ENCODE measurements at places on chromosomes 11 and 22.

DNA sequence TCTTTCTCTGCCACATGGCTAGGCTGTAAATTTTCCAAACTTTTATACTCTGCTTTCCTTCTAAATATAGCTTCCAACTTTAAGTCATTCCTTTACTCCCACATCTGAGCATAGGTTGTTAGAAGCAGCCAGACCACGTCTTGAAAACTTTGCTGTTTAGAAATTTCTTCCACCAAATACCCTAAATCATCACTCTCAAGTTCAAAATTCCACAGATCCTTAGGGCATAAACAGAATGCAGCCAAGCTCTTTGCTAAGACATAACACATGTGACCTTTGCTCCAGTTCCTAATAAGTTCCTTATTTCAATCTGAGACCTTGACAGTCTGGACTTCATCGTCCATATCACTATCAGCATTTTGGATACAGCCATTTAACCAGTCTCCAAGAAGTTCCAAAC is 749.9 kb downstream of the METTL15 start:
- no peak for DNase-seq

DNA sequence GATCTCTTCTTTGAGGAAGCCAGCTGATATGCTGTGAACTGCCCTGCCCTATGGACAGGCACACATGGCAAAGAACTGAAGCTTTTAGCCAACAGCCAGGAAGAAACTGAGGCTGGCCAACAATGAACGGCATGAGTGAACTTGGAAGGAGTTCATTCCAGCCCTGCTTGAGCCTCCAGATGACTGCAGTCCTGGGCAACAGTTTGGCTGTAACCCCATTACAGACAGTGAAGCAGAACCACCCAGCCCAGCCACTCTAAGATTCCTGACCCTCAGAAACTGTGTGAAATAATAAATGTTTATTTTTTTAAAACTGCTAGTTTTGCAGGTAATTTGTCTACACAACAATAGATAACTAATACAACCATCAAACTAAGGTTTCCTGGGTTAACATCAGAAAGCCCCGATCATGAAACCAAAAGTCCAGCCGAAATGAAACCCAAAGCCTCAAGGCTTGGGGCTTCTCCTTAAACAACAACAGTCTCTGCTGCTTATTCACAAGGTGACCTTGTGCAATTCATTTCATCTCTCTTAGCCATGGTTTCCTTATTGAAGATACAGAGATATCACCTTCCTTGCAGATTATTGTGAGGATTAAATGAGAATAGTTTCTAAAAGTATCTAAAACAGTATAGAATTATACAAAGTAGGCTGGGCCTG is 31.4 kb downstream of the PAK1 start:
- no peak for DNase-seq

DNA sequence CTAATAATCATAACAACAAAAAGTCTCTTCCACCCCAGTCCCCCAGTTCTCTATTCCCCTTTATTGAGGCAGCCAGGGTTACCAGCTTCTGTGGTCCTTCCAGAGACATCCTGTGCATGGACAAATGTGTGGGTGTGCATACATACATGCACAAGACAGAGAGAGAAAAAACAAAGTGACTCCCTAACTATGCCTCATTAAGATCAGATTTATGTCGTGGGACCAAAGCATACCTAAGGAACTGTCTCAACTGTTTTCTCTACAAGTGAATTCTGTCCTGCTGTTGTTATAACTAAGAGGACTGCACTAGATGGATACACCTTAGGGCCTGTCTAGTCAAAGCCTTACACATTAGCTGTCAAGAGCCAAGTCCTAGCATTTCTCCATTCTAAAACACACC is 106.7 kb downstream of the MRTFA start:
- DNase-seq: no peak

DNA sequence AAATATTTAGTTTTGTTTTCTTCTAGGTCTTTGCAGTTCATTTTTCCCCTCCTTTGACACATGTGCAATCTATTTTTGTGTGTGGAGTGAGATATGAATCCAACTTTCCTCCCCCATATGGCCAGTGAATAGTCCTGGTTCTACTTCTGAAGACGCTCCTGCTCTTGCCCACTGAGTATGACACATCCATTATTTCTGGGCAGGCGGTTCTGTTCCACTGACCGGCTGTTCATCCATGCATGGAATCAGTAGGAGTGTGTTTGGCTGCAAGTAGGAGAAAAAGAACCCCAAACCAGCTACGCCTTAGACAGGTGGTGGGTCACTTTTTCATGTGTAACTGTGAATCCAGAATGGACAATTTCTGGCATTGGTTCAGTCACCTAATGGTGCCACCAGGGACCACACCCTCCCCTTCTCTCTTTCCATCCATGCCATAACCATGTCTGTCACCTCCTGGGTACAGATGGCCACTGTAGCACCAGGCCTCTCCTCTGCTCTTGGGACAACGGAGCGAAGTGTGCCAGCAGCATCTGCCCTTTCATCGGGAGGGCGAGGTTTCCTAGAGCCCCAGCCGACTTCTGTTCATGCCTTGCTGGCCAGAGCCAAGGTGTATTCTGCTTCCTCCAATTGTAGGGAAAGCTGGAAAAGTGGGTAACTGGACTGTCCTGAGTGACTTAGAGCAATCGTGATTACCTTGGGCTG is 67.4 kb upstream of the SLC22A12 start:
- no peak for DNase-seq

GRCh38 chr11:111833524-111833923 is 37.9 kb downstream of the ALG9 start:
- DNase-seq: no peak

- DNase-seq: no peak
These were observed 37.4 kb downstream of the COMMD9 start for GRCh38 chr11:36251823-36252222.

- DNase-seq: no peak
These were observed 1473.3 kb downstream of the TBC1D22A start for GRCh38 chr22:48235744-48236143.

DNA sequence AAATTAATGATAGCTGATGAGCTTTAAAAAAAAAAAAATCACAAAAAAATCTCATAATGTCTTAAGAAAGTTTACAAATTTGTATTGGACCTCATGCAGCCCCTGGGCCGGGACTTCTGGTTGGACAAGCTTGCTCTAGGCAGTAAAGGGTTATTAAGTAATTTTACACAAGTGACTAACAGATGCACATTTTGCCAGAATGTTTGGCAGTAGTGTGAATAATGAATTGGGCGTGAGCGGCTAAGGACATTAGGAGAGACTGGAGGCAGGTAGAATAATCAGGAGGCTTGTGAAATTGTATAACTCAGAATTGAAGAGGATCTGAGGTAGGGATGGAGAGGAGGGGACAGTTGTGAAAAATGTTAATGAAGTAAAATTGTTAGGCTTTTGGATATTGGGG is 77.4 kb downstream of the HIPK3 start:
- DNase-seq: no peak

GRCh38 chr22:48836673-48837340 is 990.9 kb downstream of the BRD1 start:
- no peak for DNase-seq

GRCh38 chr11:100094121-100094865 is 592.8 kb upstream of the ARHGAP42 start:
- no peak for DNase-seq

DNA sequence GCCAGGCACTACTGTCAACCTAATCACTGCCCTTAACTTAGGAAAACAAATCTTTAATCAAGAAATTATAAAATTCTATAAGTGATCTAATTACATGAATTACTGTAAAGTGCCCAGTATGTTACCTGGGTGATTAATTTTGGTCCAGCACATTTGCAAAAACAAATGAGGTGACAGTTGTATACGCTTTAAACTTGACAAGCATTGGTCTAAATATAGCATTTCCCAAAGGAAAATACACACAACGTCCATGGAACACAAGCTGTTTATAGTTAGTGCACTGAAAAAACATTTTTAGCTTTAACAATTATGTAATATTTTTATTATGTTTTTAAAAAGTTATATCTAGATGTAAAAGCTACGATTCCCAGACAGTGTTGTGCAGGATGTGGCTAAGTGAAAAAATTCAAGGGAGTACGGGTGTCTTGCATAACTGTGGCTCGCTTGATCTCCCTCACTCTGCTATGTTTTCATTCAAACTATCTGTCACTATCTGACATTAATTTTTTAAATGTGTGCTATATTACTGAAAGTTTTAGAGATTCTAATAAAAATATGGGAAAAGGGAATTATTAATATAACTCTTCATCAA is 38.8 kb downstream of the PGR start:
- DNase-seq: no peak

GRCh38 chr11:57356268-57356667 is 18.1 kb downstream of the P2RX3 start:
- DNase-seq: no peak

- no peak for DNase-seq
These were observed 131.9 kb downstream of the WNT7B start for GRCh38 chr22:45845076-45845487.

DNA sequence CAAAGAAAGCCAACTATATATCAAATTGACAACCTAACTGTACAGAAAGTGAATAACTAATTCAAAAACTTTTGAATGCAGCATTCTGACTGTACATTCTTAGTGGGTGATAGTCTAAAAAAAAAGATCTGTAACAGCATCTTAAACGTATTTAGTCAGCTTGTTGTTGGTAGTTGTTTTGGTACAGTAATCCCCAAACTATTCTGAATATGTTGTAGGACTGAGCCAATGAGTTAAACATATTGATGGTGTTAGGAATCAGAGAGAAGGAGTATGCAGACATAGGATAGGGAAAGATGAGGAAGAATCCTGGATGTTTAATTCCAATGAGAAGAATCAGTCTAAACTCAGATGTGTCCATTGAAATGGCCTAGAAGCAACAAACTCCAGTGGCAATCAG is 41.9 kb upstream of the KIRREL3 start:
- no peak for DNase-seq

DNA sequence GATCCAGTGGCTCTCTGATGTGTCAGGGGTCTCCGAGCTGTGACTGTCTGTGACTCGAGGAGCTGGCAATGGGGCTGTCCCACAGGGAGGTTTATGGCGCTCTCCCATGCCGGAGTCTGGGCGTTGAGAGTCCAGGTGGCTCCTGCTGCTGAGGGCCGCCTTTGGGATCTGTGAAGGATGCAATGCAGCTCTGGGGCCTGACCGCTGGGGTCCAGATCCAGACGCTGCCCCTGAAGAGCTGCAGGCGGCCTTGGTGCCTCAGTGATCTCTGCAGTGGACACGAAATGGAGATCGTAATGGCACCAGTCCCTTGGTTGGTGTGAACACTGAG is 155.3 kb downstream of the TBC1D22A start:
- DNase-seq: no peak

GRCh38 chr11:118338637-118339061 is 3.9 kb downstream of the CD3D start:
- peak; percentile 54 for DNase-seq

- no peak for DNase-seq
These were observed 15.7 kb downstream of the MRGPRF start for GRCh38 chr11:68997124-68997994.

- no peak for DNase-seq
These were observed 25.2 kb downstream of the FLRT1 start for GRCh38 chr11:64060861-64061444.

- DNase-seq: no peak
These were observed 16.3 kb upstream of the C11orf87 start for GRCh38 chr11:109405671-109406070.

DNA sequence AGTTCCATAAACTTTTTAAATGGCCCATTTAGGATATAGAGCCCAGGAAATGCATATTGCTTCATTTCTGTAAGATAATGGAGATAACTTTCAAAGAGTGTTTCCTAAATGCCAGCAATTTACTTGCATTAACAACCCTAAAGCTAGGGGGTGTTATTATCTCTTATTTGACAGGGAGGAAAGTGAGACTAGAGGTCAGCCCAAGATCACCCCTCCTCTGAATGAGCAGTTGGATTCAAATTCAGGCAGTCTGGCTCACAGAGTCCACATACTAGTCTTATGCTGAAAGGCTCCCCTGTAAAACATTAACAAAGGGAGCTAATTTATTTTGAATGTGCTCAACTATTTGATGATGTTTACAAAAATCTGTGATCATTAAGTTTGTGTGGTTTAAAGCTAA is 49.9 kb upstream of the TRIM77 start:
- no peak for DNase-seq

DNA sequence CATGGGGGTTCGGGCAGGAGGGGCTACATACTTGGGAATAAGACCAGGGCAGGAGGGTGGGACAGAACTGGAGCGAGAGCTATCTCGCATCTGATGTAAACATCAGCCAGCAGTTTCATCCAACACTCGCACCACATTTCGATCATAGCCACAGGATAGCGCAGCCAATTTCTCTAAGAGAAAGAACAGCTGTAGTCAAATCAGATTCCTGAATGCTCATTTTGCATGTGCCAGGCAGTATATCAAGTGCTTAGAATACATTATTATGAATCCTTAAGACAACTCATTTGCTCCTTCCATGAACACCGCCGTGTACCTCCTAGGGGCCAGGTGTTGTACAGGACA is 14.5 kb downstream of the DGCR2 start:
- DNase-seq: no peak

- no peak for DNase-seq
These were observed 16.1 kb downstream of the APLP2 start for GRCh38 chr11:130085671-130086290.

DNA sequence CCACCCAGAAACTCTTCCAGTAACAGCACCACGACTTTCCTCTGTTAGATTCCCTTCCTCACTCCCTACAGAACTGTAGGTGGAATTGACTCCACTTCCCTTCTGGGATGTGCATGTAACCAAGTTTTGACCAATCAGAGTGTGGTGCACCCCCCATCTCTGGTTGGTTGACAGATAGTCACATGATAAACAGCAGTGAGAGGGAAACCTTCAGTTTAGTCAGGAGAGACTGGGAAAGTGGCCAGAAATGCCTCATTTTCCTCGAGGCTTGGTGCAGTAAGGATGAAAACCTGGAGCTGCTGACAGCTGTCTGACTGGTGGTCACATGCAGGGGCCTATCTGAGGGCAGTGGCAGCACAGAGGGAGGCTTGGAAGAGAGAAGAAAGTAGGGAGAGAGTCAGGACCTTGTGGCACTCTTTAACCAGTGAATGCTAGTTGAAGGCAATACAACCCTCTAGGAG is 67.3 kb upstream of the GRK3 start:
- DNase-seq: no peak

DNA sequence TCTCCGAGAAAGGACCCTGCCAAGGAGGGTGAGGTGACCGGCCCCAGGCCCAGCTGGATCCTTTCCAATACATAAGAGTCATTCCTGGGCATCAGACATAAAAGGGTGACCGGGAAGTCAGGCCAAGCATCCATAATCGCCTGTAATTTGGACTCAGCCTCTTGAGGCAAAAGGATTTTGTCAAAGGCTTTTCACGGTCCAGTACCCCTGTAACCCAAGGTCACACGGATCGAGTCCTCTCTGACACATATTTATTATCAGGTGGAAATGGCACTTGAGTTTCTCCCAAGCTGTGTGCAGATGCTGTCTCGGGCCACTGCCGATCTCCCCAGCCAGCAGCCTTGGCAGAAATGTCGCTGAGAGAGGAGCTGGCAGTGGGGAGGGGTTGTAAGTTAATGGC is 556.5 kb downstream of the MN1 start:
- DNase-seq: no peak

GRCh38 chr22:27336151-27337090 is 465.1 kb downstream of the MN1 start:
- DNase-seq: no peak

Data from stimulated activated CD4-positive, alpha-beta T cell treated with anti-CD3 and anti-CD28 coated beads, Interleukin-1b, Interleukin-23, amount 100 ng/mL, for 1 hour (primary cell).